Mesothelial cell of epicardium (in vitro differentiated cells): ENCODE measurements at places on chromosomes 7 and 10.

DNA sequence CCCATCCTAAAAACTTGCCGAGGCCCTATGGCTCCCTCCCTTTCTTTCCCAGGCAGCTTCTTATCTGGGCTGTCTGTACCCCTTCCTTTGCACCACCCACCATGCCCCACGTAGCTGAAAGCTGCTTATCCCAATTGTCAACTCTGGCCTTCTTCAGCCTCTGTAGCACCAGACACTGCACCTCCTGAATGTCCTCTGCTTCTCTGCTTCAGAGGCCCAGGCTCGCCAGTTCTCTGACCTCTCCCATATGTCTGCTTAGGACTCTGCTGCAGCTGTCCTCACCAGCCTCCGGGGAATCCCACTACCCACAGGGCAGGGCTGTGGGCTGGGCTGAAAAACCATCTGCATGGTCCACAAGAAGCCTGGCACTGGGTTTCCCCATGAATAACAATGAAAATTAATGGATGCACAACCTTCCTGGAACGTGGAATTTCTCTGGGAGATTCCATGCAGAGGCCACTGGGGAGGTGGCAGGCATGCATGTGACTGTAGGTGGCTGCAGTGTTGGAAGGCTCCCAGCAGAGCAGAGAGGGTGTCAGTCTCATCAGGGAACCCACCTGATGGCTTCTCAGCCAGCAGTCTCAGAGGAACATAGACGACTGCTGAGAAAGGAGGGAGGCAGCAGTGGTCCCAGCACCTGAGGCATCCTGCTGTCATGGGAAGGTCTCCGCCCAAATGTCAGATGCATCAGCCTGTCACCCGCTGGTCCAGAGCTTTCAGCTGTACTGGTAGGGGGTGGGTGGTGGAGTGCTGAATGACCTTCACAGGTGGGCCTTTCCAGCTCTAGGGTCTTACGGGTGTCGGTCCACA, 16.8 kb upstream of the SH2D4B start:
- DNase-seq = no peak

GRCh38 chr10:22435650-22436049, 90.4 kb downstream of the SPAG6 start:
- no peak for DNase-seq

DNA sequence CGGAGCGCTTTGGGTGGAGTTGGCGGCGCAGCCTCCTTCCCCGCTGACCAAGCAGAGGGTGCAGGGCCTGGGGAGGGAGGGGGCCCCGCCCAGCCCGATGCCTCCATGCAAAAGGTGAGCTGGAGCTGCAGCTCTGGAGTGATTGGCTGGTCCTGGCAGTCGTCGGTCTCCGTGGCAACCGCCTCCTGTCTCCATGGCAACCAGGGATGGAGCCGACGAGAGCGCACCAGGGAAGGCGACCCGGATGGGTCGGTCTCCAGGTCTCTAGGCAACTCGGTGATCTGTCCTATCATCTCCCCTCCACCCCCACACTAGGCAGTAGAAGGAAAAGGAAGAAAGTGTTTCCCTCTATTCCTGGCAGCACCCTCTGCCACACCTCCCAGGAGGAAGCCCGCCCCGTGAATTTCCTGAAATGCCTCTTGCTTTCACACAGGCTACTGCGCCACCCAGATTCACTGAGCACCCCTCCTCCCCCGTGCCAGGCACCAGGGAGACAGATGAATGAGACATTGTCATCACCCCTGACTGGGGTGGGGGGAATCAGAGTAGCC, 647 bp upstream of the NACAD start:
- DNase-seq = peak; percentile 76

DNA sequence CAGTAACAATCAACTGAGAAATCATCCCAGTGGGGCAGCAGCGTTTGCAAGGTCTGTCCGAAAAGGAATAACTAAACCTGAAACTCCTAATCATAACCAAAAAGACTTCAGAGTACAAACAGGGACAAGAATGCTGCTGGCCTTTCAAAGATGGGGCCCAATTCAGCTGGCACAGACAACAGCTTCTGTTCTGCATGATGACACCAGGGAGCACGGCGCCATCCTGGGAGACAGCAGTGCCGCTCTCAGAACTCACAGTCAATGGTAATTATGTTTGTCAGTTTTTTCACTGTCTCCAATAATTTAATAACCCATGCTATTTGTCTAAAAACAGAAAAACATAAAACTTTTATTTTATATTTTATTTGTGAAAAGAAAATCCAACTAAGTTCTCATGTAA, 90.0 kb downstream of the LARP4B start:
- no peak for DNase-seq

DNA sequence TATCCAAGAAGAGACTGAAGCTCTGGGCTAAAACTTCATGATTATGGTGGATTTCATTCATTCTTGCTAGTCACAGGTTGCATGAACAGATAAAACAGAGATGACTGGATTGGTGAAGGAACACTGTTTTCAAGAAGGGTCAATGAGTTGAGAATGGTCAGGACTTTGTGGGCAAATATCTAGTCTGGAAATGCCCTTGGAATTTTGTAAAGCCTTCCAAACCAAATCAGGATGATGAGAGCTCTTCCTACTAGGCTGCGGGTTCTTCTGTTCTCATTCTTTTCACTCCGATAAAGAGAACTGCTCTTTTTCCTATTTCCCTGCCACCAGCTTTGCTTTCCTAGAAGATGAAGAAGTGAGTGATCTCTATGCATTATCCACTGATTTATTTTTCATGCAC, 171.4 kb downstream of the ARID5B start:
- DNase-seq = no peak

GRCh38 chr10:12235796-12236195, 39.8 kb downstream of the CDC123 start:
- no peak for DNase-seq

GRCh38 chr7:146772601-146773000, 656.0 kb downstream of the CNTNAP2 start:
- no peak for DNase-seq

DNA sequence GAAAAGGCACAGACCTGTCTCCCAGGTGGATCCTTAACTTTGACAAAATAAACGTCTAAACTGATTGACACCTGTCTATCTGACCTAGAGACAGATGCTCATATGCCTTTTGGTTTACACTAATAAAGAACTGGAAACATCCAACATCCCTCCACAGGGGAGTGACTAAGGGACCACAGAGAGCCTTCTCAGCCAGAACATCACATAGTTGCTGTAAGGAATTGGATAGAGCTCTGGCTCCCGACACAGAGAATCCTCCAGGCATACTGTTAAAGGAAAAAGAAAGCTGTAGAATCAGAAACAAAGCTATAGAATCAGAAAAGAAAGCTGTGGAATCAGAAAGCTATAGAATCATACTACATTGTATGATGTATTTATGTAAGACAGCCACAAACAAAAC, 258.8 kb downstream of the STK31 start:
- DNase-seq = no peak

GRCh38 chr10:98745645-98746044, 298.9 kb upstream of the HPS1 start:
- DNase-seq = no peak

- DNase-seq = no peak
Observed at GRCh38 chr10:69731184-69731583, 70.5 kb upstream of the COL13A1 start.

- no peak for DNase-seq
Observed at GRCh38 chr7:26858735-26859134, 5.7 kb downstream of the SKAP2 start.

DNA sequence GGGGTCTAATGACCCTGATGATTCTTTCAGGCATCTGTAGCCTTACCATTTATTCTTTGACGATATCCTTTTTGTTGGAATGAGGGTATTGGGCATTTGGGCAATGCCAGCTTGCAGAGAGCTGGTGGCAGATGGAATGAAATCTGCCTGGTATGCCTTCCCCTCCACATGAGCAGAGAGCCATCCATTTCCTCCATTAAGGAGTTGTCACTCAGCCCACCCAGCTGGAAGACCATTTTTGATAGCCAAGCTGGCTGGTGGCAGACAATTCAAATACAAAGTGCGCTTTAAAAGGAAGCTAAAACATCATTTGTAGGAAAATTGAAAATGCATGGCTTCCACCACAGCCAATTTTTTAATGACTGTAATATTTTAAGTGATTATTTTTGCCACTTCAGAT, 240.1 kb upstream of the SLC26A5 start:
- no peak for DNase-seq

DNA sequence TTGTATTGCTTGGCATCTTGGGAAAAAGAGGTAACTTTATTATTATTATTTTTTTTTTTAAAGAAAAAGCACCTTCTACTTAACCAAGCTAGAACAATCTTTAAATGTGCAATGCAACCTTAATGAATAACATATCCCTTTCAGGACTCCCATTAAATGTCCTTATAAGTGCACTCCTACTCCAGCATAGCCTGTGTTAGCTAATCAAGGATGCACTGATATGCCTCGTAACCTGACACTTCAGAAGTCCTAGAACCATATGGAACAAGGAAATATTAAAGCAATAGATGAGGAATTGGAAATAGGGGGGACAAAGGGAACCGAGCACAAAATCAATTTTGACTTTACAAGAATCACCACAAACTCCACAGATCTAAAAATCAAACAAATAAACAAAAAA, 522.4 kb downstream of the PARD3 start:
- no peak for DNase-seq

DNA sequence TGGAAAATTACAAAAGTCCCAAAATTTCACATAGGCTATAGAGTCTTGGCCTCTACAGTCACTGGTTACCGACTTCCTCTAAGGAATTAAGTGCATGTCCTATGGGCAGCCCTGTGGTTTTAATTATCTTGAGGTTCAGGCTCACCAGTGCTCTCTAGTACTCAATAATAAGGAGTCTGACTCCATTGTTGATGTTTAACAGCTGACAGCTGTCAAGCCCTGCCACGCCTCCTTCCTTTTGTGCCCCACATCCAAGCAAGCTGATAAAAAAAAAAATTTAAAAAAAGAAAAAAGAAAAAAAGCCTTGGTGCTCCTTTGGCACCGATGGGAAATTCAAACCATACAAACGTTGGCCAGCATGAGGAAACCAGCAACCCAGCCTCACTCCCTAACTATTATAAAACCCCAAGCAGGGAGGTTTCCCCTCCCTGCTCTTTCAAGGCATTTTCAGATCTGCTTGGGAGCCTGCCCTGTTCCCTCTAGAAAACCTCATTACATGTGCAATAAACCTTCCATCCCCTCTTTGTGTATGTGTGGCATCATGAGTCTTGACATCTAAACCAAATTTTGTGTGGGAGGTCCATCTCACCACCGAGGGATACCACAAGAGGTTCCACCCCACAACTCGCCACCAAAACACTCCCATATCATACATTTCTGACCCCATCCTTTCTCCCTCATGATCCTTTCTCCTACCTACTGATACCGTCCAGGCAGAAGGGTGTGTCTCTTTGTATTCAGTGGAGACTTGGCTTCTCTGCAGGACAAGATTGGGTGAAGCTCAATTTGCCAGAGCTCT, 70.9 kb upstream of the CCDC71L start:
- no peak for DNase-seq

GRCh38 chr10:132834311-132834761, 48.4 kb upstream of the NKX6-2 start:
- no peak for DNase-seq

GRCh38 chr10:112583236-112583939, 136.4 kb downstream of the VTI1A start:
- DNase-seq = no peak

GRCh38 chr7:12771378-12771877, 84.0 kb downstream of the ARL4A start:
- no peak for DNase-seq

DNA sequence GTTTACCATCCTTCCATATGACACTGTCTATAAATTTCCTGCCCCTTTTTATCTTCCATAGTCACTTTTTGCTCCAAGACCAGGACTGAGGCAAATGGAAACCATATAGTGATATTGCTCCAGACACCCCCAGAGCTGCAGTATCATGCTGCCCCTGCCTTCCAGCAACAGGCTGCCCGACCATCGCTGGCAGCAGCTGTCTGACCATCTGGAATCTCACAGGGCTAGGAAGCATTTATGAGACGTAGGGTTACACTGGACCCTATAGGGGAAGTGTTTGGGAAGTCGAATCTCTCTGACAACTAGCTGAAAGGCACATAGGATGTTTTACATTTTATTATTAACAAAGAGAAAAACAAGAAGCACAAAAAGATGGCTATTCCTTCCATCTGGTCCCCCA, 19.4 kb downstream of the ENO4 start:
- DNase-seq = no peak

GRCh38 chr10:51524041-51524440, 175.4 kb downstream of the CSTF2T start:
- no peak for DNase-seq

DNA sequence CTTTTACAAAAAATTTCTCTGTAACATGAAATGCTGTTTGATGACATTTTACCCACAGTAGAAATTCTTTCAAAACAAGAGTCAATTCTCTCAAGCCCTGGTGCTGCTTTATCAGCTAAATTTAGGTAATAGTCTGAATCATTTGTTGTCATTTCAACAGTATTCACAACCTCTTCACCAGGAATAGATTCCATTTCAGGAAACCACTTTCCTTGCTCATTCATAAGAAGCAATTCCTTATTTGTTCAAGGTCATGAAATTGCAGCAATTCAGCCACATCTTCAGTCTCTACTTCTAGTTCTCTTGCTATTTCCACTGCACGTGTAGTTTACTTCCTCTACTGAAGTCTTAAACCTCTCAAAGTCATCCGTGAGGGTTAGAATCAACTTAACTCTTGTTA, 14.1 kb downstream of the STAG3 start:
- no peak for DNase-seq

GRCh38 chr10:93841961-93842360, 51.8 kb upstream of the SLC35G1 start:
- no peak for DNase-seq

DNA sequence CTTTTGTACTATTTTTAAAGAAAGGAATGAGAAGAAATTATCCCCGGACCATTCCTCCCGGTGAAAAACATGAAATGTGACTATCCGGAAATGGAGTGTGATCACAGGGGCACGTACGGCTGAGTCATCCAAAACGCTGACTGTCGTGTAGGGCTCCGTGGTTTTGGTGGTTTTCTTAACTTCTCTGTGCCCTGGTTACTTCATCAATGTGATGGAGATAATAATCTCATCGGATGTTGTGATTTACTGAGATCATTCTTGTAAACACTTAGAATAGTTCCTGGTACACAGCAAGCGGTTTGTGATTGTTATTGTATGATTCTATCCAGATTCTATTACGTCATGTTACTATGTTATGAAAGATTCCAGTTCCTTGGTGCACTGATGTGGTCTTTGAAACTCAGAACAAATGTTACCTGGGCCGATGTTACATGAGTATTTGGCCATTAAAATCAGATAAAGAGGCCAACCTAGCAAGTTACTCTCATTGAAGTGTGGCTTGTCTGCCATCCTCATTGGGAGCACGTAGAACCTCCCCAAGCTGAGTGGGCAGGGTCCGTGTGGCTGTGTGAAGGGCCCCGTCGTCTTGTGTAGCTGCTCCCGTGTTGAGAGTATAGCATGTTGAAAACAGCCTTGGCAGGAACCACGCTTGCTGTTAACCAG, 99.5 kb downstream of the CAMK1D start:
- DNase-seq = no peak
